Adipose tissue (tissue), 3 donors: ENCODE measurements at places on chromosomes 7 and 10. TPM values are rescaled to one million over a fixed set of nuclear protein-coding genes. Genes with fewer than 3 reads are reported as not detected.

The PVRIG gene
- not detected for polyA plus RNA-seq

The HOXA10 gene
- polyA plus RNA-seq = 18.3 TPM

The PRDX3 gene
- polyA plus RNA-seq = 63.1 TPM

The CPA1 gene
- 18.3 TPM for polyA plus RNA-seq

The DENND11 gene
- 9.0 TPM for polyA plus RNA-seq

The PTN gene
- polyA plus RNA-seq = 19.0 TPM

The DNAJC12 gene
- 25.7 TPM for polyA plus RNA-seq

The SEMA4G gene
- polyA plus RNA-seq = 2.3 TPM

The SLC16A12 gene
- polyA plus RNA-seq = 0.56 TPM

The TUBB8 gene
- polyA plus RNA-seq = not detected

The FGL2 gene
- polyA plus RNA-seq = 14.4 TPM

The ATRNL1 gene
- 0.94 TPM for polyA plus RNA-seq

The H2BK1 gene
- polyA plus RNA-seq = not detected

The LRCH4 gene
- polyA plus RNA-seq = 37.1 TPM

The SCART1 gene
- polyA plus RNA-seq = 0.91 TPM

The SLC16A9 gene
- 0.19 TPM for polyA plus RNA-seq

The MAPK8 gene
- polyA plus RNA-seq = 11.2 TPM

The MKI67 gene
- 0.11 TPM for polyA plus RNA-seq

The TMEM270 gene
- not detected for polyA plus RNA-seq

The TLX1 gene
- polyA plus RNA-seq = 0.02 TPM

The ADCY1 gene
- polyA plus RNA-seq = 1.2 TPM
